ENCODE measurements at places on chromosomes 2 and 18.

DNA sequence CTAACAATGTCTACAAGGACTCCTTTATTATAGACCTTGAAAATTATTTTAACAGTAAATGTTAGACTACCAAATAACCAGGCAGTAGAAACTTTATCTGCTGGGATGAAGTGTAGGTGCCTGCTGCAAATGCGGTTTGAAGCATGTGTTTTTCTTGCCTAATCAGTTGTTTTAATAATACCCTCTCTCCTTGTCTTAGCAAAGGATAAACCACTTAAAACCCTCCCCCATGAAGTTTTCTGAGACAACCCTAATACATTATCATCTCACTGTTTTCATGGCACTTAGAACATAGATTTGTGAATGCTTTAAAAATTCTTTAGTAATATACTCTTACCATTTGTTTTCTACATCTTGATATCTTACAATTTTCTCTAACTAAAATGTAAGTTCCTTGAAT lies 98.6 kb downstream of the ASXL3 start:
- DNase-seq: no peak

DNA sequence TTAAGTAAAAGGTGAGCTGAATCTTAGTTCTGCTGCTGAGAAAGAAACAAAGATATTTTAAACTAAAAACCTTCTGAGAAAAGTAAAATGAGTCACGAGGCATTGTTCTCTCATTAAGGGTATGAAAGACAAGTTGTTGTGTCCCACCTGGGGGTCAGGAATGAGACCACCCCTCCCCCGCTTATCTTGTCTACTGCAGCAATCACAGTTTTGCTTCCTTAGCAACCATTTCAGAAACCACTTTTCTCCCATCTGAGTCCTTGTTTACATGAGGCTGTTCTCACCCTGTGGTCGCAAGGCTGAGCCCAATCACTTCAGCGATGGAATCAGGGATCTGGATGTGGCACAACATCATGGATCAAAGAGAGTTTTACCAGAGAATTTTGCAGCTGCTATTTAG lies 377.6 kb upstream of the NETO1 start:
- no peak for DNase-seq

- DNase-seq: no peak
Measured at GRCh38 chr18:34871435-34871834, 161.3 kb downstream of the DTNA start.

- no peak for DNase-seq
Measured at GRCh38 chr2:184956856-184957255, 358.5 kb downstream of the ZNF804A start.

GRCh38 chr2:50720697-50721315 lies 311.1 kb downstream of the NRXN1 start:
- DNase-seq: no peak

DNA sequence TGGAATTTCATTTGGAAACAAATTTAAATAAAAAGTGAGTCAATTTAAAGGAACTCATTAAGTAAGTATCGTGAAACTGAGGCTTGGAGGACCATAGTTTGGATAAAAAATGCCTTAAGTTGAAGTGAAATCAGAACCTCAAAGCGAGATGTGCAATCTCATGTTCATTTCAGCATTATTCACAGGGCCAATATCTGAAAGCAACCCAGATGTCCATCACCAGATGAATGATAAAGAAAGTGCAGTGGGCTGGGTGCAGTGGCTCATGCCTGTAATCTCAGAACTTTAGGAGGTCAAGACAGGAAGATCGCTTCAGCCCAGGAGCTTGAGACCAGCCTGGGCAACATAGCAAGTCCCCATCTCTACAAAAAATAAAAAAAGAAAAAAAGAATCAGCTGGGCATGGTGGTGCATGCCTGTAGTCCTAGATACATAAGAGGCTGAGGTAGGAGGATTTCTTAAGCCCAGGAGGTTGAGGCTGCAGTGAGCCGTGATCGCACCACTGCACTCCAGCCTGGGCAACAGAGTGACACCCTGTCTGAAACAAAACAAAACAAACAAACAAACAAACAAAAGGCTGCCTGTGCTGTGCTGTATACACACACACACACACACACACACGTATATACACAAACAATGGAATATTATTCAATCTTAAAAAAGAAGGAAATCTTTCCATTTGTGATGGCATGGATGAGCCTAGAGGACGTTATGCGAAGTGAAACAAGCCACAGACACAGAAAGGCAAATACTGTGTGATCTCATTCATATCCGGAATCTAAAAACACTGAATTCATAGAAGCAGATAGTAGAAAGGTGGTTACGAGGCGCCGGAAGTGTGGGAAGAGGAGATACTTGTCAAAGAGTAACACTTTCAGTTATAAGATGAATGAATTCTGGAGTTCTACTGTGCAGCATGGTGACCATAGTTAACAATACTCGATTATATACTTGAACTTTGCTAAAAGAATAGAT lies 14.5 kb downstream of the SH3RF3 start:
- no peak for DNase-seq

- no peak for DNase-seq
Measured at GRCh38 chr2:159371506-159371905, 85.0 kb upstream of the WDSUB1 start.

DNA sequence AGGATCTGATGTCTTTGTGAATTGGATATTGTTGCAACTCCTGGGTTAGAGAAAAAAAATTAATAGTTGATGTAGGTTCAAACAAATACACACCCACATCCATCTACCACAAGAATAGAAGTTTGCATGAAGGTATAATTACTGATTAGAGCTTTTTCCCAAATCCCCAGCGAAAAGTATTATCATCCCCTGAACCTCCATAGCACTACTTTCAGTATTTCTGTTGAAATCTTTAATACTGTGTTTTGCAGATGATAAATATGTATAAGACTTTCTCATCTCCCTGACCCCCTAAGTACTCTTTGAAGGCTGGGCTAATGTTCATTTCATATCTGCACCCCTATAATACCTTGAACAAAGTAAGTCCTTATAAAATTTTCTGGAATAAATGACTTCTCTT lies 6.4 kb downstream of the FN1 start:
- DNase-seq: no peak

DNA sequence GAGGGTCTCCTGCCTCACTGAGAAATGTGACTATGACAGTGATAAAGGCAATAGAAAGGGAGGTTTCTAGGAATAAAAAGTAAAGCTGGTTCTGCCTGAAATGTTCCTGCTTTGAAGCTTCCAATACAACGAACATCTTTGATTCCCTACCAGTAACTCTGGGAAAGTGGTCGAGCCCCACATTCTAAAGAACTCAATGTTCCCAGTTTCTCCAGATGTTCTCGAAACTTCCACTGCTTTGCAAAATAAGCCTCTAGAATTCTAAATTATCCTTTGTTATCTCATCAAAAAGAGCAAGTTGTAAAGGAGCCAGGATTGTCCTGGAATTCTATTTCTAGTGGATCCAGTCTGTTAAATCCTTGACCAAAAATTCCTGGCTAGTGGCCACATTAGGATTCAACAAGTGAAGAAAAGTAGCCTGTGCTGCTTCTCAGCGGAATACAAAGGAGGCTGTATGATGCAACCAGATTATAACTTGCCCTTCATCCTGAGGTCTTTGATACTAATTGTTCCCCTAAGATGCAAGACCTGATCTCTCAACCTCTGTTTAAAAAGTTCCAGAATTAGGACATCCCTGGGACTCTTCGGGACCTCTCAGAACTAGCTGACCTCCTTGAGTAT lies 8.4 kb downstream of the SCN7A start:
- DNase-seq: no peak

- no peak for DNase-seq
Measured at GRCh38 chr2:9311488-9311887, 104.9 kb downstream of the ASAP2 start.
